ENCODE measurements at places on chromosomes 12 and 14.

- DNase-seq, result no peak
These were observed 49.7 kb downstream of the DRAM1 start for GRCh38 chr12:101927036-101927435.

- no peak for DNase-seq
These were observed 455.8 kb downstream of the PCNX1 start for GRCh38 chr14:71362920-71363584.

- DNase-seq, result no peak
These were observed 135.0 kb upstream of the HIF1A start for GRCh38 chr14:61560323-61560722.

DNA sequence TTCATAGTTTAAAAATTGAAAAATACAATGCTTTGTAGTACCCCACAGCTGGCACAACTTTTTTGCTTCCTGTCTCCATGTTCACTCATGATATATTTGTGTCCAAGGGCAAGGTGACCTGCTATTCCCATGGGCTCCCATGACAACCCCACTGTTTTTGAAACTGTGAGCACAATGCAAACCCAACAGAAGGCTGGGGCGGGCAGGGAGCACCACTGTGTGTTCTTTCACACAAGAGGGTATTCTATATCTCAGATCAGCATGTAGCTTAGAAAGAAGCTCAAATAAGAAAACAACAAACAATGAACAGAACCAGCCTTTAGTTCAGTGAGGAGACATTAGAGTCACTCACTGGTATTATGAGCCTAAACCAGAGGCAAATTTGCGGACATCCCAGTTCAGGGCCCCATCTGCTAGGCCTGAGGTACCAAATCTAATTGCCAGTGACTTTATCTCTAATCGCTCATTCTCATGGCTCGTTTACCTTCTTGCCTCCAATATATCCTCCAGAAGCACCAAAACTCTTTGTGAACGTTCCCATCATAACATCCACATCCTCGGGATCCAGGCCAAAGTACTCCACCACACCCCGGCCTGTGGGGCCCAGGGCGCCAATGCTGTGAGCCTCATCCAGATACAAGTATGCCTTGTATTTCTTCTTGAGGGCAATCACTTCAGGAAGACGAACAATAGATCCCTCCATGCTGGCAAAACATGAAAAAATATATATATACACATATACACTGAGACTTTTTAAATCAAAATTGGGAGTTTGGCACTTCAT lies 56.4 kb upstream of the ISM2 start:
- no peak for DNase-seq

GRCh38 chr14:68306934-68307789 lies 485.7 kb downstream of the ZFP36L1 start:
- no peak for DNase-seq

- DNase-seq, result no peak
These were observed 21.7 kb upstream of the TCL1B start for GRCh38 chr14:95664546-95664945.

DNA sequence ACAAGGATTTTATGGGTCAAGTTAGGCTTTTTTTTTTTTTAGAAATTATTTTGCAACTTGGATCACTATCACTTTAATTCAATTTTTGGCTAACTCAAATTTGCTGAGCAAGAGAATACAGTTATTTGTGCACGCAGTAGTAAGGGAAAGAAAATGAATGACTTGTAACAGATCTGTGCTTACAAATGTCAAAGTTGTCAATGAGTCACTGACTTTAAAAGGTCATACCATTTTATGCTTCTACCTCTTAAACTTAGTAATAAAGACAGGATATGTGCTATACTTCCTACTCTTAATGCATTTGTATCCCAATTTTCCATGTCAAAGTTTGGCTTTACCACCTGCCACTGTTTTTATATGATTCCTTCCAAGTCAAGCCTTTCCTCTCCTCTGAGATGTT lies 131.1 kb upstream of the FBXO33 start:
- DNase-seq, result no peak

DNA sequence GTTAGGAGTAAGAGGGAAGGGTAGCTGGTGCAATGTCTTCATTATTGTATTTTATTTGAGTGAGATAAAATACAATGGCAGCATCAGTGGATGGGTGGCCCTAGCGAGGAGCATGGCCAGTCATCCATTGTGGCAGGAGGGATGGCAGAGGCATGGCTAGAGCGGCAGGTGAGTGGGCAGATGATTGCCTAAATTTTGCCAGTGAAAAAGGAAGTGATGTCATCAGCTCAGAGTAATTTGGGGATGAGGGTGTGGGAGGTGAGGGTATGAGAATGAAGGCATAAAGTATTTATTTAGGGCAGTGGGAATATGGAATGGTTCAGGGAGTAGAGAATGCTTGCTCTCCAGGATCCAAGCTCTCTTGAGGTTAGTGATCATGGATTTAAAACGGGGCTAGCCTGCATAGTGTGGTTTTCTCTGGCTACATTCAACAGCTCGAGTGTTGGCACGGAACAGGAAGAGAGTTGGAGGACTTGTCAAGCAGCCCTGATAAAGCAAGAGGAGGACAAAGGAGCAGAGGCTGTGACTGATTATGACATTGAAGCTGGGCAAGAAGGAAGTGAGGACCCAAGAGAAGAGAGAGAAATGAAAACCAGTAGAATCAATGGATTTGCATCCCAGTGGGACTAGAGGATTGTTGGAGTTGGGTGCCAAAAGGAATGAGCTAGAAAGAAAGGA lies 18.7 kb upstream of the SERPINA6 start:
- DNase-seq, result no peak

GRCh38 chr12:60844875-60845274 lies 1249.0 kb downstream of the SLC16A7 start:
- DNase-seq, result no peak

DNA sequence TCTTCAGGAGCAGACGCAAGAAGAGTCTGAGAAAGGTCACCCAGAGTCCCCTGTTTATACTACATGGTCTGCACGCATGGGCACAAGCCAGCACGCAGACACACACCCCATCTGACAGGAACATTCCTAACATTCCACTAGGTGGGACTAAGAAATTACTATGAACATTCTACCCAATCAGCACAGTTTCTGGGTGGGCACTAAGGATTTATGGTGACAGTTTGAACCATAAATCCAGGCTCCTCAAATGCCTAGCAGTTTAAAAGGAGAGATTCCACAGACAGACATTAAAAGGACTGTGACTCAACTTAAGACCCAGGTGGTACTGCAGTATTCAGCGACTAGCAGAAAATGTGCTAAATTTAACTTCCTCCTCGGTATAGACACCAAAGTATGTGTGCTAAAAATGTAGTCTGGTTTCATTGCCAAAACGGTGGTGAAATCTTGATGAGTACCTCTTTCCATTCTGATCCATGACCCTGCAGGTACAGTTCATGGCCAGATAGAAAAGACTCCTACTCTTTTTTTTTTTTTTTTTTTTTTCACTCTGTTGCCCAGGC lies 16.2 kb downstream of the ABHD4 start:
- no peak for DNase-seq

- no peak for DNase-seq
These were observed 92.7 kb upstream of the AMN1 start for GRCh38 chr12:31821484-31821883.

DNA sequence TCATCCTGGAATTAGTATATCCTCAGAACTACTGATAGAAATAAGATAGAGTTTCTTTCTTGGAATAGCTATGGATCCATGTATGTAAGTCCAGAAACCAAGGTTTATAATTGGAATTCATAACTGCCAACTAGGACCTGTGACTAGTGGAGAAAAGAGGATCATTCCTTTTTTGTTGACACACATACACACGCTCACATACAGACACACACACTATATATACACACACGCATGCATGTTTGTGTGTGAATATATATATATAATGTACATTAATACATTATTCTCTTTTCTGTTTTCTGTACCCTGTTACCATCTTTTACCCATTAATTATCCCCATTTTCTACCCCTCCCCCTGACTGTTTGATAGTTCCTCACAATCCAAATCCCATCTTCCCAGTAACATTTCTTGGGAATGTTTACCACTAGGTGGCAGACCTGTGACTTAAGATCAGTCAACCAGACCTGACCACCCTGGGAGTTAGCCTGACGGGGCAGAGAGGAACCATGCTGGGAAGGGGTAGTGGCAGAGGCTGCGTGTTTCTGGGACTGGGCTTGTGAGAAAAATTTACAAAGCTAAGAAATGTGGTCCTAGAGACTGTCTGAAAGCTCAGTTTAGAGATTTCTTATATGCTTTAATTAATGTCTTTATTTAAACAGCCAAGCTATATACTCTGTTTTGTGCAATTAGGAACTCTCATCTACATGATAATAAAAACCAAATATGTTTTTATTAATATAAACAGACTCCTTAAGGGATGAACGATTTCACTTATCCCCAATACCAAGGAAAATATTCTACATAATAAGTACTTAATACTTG lies 308.0 kb downstream of the PPFIA2 start:
- DNase-seq, result no peak

DNA sequence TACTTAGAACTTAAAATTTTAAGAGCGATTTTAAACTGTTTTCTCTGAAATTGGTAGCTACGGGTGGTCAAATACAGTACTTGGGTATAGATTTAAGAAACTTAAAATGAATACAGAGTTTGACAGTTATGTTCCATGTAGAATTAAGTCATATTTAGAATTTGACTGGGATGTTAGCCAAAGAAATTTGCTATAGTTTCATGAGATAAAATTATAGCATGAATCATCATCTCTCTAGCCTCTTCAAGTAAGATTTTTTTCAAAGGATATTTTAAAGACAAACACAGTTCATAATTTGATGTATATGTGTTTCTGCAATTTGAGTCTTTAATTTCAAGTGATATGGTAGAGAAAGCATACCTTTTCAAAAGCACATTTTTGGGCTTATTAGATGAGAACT lies 41.0 kb downstream of the ZCRB1 start:
- no peak for DNase-seq

- DNase-seq, result no peak
These were observed 100.4 kb upstream of the PMCH start for GRCh38 chr12:102298022-102298421.

- no peak for DNase-seq
These were observed 80.8 kb downstream of the MNAT1 start for GRCh38 chr14:60815371-60815770.

DNA sequence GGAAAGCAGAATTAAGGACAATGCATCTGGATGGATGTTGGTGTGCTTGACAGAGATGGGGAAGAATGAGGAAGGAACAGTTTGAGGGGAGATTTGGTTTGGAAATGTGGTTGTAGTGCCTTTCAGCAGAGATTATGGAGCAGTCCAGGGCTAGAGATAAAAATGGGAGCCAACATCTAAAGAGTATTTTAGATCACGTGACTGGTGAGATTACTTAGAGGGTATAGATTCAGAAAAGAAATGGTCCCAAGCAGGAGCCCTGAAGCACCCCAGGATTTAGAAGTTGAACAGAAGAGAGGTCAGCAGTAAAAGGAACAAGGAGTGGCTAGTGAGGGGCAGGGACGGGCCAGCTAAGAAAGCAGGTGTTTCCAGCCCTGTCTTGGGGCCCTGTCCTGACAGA lies 29.6 kb downstream of the ZNF664 start:
- no peak for DNase-seq

GRCh38 chr12:6326316-6327228 lies 15.3 kb downstream of the TNFRSF1A start:
- no peak for DNase-seq

DNA sequence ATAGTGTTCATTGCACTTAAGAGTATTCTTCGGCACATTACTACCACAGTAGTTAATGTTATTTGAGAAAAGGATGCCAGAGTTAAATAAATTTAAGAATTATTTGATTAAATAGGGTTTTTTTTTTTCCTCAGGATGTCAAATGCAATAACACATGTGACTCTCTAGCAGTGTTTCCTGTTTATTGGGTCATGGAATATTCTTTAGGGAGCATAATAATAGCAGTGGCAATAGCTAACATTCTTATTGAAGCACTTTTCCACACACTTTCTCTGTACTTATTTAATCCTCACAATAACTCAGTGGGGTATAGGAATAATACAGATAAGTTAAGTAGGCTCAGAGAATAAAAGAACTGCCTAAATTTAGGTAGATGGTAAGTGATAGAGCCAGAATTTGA lies 44.3 kb downstream of the SCYL2 start:
- DNase-seq, result no peak

GRCh38 chr12:9697619-9698018 lies 28.1 kb downstream of the CLEC2D start:
- DNase-seq, result no peak

DNA sequence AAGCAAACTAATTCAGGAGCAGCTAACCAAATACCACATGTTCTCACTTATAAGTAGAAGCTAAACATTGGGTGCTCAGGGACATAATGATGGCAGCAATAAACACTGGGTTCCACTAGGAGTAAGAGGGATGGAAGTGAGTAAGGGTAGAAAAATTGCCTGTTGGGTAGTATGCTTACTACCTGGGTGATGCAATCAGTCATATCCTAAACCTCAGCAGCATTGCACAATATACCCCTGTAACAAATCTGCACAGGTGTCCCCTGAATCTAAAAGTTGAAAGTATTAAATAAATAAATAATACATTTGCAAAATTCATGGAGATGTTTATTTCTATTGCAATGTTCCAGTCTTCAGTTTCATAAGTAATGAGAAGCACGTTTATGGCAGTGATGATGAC lies 409.8 kb upstream of the FOXG1 start:
- no peak for DNase-seq

DNA sequence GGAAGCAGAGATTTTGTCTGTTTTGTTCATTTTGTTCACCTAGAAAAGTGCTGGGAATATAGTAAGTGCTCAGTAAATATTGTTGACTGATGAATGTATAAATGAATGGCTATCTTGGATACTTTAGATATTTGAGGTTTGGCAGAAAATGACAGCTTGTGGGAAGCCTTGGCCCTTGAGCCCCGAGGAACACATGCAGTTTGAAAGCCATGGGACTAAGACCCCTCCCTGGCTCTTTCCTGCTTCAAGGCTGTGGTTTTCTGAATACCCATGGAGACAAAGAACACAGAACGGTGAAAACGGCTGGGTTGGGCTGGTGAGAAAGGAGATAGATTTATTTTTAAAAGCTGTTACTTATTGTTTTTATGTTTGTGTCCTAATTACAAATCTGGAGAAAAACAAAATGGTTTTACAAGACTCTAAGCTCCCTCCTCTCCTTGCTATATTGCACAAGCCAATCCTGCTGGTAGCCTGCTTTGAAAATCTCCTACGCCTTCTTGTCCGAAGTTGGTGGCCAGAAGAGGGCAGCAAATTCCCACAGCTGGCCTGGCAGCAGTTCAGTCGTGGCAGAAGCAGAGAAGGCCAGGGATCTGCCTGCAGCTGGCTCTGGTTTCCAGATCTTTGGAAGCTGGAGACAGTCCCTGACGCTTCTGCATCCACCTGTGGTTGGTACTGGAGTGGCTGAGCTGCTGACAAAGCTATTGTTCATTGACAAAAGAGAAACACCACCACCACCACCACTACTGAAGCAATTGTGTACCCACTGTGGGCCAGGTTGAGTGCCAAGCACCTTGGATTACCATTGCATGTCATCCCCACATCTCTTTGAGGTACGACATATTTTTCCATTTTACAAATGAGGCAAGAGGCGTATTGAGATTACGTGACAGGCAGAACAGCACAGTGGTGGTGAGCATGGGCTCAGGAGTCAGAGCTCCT lies 5.2 kb upstream of the KRT85 start:
- DNase-seq, result peak; percentile 9

DNA sequence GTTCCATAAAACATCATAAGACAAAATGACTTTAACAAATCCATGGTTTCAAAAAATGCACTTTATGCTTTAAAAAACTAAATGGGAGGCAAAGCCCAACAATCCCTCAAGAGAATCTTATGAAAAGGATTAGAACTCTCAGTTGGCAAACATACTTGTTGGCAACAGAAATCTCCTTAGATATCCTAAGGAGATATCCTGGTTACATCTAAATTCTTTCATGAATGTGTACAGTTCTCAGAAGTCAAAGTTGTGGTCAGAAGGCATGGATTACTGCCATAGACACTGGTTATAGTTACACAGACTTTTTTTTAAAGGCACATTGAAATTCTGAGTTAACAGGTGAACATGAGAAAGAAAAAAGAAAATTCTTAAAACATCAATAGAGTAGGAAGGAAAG lies 17.5 kb upstream of the ISM2 start:
- no peak for DNase-seq
